ENCODE measurements at places on chromosomes 7 and 10.

- no peak for DNase-seq
Observed at GRCh38 chr10:101601541-101601940, 13.4 kb downstream of the DPCD start.

DNA sequence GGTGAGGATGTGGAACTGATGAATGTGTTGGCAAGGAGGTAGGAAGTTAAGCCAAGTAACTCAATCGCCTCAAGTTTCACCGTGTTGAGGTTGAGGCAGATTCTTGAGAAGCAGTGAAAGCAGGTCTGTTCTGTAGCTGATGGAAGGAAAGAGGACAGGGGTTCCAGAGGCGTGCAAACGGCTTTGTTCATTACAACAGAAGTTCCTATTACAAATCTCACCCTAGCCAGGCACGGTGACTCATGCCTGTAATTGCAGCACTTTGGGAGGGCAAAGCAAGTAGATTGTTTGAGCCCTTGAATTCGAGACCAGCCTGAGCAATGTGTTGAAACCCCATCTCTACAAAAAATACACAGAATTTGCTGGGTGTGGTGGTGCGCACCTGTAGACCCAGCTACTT lies 36.9 kb upstream of the PTF1A start:
- no peak for DNase-seq

DNA sequence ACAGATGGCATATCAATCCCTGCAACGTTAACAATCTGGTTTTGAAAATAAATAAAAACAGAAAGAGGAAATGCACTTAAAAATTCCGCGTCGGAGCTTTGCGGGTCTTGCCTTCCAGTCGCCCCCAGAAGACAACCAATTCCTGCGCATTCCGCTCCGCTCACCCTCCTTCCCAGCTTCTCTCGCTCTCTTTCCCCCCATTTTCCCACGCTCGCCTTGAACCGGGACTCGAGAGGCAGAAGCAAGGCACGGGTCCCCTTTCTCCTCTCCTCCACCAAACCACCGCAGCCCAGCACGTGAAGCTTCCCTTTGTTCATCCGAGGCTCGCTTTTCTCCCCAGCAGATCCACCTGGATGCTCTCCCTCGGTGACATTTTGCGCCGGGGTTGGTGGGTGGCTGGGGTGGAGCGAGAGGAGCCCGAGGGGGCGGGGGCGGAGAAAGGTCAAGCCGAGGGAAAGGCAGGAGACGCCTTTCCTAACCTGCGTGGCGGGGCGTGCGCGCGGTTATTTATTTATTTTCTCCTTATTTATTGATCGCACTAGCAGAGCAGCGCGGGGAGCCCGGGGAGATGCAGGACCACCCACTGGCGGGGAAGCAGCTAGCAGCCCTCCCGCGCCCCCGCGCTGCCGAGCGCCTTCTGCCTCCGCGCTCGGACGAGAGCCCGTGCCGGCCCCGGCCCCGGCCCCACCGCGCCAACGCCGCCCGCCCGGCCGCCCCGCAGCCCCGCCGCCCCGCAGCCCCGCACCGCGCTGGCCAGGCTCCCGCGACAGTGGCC lies at the start of gene KCND2:
Gene KCND2 (plus strand): TSS at position 475 of the 775 bp plus-strand sequence.
- no peak for DNase-seq

- DNase-seq, result no peak
Observed at GRCh38 chr7:30618961-30619360, 24.3 kb downstream of the GARS1 start.

- no peak for DNase-seq
Observed at GRCh38 chr10:46239993-46240683, 46.7 kb upstream of the ANTXRL start.

- DNase-seq, result no peak
Observed at GRCh38 chr10:126185676-126186447, 202.4 kb downstream of the ADAM12 start.

- DNase-seq, result no peak
Observed at GRCh38 chr7:66687186-66687585, 53.3 kb upstream of the RABGEF1 start.

DNA sequence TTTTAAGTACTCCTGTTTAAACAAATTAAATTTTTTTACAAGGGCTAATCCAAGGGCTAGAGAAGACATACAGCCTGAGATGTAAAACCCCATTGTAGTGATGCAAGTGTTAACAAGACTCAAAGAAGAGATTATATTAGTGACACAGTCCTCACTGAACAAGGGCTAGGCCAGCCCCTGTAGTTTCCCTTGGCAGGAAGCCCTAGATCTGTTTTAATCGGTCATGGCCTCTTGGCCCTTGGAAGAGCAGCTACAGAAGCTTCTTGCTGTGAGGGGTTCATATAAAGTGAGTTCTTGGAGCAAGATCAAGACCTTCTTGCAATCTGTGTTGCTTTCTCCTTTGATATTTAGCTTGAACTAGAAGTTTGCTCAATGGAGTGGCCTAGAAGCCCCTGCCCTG lies 1339.4 kb downstream of the XPNPEP1 start:
- DNase-seq, result no peak

- no peak for DNase-seq
Observed at GRCh38 chr7:13801669-13802068, 187.8 kb downstream of the ETV1 start.

GRCh38 chr10:75971402-75972211 lies 540.2 kb downstream of the LRMDA start:
- DNase-seq, result no peak

- DNase-seq, result no peak
Observed at GRCh38 chr7:115631782-115632181, 398.8 kb downstream of the TFEC start.

DNA sequence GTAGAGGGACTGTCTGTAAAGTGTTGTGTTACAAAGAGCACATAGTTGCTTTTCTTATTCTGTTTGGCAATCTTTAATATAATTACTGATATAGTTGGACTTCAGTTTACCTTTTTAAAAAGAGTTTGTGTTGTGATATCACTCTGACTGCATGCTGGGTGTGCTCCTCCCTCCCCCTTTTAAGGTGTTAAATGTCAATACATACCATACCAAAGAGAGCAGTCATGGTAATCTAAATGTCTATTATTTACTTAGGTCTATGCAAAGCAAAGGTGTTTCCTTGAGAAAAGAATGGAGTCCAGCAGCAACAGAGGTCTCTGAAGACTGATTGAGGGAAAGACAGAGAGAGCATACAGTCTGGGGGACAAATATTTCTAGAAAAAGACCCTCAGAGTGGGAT lies 275.1 kb upstream of the NRP1 start:
- no peak for DNase-seq

DNA sequence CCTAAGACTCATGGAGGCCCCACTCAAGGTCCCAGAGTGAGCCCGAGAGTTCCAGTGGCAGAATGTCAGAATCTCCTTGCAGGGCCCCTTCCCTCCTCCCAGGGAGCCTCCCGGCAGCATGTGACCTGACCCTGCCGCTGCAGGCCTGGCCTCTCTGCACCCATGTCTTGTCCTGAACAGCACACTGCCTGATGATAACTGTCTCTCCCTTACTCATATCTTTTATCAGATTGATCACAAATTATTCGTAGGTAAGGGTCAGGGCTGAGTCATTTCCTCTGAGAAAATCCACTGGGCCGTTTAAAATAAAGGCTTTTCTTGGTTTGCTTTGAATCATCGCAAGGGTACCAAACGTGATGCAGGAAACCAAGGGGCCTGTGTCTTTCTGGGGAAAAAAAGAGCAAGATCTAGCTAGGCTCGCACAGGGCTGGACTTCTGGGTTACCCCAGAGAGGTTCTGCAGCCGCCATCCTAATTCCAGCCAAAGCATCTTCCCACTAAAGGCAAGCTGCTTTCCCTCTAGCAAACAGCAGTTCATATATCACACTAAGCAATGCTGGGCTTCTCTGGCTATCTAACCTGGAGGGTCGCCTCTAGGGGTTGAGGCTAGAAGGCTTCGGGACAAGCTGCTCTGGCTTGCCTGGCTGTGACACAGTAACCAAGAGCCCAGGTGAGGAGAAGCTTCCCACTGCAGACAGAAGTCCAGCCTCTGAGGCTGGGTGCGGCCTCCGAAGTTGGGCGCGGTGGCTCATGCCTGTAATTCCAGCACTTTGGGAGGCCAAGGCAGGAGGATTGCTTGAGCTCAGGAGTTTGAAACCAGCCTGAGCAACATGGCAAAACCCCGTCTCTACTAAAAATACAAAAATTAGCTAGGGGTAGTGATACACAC lies 104.9 kb downstream of the SPDYE5 start:
- DNase-seq, result no peak

DNA sequence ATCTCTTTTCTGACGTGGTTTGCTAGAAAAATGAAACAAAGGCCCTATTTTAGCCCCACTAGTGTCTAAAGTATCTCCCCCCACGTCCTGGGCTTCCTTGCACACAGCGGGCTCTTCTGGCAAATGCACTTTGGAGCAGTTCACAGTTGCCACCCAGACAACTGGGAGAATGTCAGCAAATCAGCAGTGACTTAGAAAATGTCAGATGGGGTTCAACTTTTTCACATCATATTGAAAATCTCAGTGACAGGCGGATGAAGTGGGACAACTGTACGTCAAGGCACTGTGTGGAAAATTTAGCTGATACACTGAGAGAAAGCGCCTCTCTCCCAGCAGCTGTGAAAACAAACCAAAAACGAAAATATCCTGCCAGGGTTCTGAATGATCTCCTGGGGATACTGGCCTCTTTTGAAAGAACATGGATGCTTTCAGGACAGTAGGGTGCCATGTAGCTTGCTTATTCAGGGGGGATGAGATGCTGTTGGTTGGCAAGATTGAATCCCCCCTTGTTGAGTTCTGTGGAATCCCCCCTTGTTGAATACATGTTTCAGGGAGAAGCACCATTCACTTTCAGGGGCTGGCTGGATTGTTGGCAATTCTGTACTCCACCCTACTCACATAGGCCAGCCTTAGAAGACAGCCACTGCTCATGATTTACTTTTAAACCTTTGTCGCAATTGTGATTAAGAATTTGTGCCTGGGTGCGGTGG lies 372.8 kb upstream of the CELF2 start:
- no peak for DNase-seq

DNA sequence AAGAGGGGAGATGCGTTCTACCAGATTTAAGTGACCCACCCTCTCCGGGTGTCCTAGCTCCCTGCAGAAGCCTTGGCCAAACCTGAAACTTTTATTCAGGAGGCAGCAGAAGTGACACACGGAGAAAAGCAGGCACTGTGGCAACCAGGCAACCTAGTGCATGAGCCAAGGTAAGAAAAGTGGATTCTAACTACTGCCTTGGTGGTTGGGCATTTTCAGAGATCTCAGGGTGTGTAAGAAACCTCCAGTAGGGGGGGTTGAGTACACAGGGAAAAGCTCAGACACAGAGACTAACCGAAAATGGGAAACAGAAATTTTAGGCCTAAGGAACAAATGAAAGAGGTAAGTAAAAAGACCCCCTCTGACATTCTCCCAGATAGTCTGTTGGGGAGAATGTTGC lies 645.7 kb downstream of the ANKRD7 start:
- DNase-seq, result peak; percentile 76

GRCh38 chr7:139297795-139298194 lies 43.3 kb upstream of the FMC1 start:
- DNase-seq, result no peak

GRCh38 chr7:119694506-119694905 lies 578.5 kb upstream of the KCND2 start:
- no peak for DNase-seq

DNA sequence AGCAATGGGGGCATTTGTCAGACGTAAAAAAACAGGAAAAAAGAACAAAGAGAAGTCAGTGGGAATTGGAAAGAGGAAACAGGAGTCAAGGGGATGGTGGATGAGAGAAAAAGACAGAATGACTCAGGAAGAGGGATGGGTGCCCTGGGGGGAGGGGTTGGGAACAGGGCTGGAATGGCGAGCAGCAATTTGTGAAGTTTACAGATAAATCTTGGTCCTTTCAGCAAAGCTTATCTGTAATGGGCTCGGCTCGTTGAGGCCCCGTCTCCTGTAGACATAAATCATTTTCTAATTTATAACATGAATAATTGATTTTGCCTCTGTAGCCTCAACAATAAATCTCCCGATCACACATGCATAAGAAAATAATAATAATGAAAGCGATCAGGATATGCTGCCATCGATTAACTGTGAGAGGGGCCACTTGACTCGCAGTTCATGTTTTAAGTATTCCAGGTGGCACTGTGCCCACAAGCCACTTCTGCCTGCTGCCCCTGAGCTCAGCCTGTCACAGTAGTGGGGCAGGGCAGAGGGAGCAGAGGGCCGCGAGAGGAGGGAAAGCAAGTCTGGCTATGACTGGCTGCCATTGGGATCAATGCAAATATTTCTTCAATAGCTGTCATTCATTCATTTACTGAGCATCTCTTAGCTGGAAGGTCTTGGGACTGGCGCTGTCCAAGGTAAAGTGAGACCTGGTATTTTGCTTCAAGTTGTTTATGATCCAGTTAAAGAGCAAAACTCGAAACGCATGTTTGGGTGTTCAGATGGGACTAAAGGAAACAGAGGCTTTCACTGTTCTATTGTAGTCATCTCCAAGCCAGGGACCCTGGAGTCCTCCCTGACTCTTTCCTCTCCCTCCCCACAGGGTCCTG lies 47.4 kb upstream of the R3HCC1L start:
- DNase-seq, result no peak
